ENCODE measurements at places on chromosomes 16 and 17. TPM values are rescaled to one million over a fixed set of nuclear protein-coding genes. Genes with fewer than 3 reads are reported as not detected.

GRCh38 chr16:30658731-30659506 lies 688 bp downstream of the FBRS start:
- DNase-seq = peak; percentile 95

GRCh38 chr16:4411684-4412083 lies 4.7 kb downstream of the CORO7 start:
- no peak for DNase-seq

- no peak for DNase-seq
Observed at GRCh38 chr16:10880594-10881452, 3.8 kb downstream of the CIITA start.

The SLC9A5 gene
- polyA plus RNA-seq = 3.5 TPM

DNA sequence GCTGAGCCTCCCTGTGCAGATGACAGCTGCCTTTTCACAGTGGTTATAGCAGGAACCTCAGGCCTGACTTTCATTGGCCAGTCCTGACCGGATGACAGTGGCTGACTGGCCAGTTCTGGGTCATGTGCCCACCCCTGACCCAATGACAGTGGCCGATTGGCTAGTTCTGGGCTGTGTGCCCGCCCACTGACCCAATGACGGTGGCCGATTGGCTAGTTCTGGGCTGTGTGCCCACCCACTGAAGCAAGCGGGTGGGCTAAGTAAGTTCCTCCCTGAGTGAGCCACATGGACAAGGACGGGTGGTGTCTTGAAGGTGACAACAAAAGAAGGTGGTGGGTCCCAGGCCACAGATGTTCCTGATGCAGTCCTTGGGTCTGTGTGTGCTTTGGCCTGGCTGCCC lies 9.5 kb downstream of the DEF8 start:
- DNase-seq = no peak

The LRRC3C gene
- polyA plus RNA-seq = not detected

GRCh38 chr17:56779322-56779721 lies 54.4 kb downstream of the C17orf67 start:
- no peak for DNase-seq

DNA sequence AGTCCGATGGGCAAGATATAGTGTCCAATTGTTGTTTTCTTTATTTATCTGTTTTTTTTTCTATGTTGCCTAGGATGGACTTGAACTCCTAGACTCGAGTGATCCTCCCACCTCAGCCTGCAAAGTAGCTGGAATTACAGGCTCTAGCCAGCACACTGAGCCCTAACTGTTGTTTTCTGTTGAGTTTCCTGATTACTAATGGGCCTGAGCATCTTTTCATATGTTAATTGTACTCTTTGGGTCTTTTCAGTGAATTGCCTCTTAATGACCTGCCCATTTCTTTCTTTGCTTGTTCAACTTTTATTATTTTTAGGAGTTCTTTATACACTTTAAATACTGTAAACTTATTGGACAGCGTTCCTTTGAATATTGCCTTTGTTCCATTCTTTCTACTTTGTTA lies 213.0 kb downstream of the HS3ST3B1 start:
- no peak for DNase-seq

DNA sequence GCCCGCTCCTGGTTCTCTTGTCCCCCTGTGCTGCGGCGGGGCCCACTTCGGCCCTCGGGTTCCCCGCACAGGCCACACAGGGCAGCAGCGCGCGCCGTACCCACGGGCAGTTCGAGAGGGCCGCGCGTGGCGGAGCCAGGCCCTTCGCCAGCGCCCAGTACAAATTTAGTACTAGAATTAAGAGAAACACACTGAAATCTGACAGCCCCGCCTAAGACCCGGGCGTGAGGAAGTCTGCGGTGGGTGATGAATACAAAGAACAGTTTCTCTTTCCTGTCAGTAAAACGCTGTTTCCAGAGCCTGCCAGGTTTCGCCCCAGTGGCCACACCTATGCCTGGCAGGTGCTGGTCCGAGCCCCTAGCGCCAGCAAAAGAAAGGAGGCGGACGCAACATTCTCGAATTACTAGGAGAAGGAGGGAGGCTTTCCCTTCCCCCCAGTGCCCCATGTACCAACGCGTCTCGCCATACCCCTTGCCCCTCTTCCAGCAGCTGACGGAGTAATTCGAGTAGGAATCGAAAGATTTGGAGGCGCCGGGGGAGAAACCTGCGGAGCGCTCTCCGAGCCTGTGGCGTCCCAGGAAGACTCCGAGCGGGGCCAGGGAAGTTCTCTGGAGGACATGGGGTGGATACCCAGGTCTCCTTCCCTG lies 591 bp upstream of the SLFN5 start:
- peak; percentile 52 for DNase-seq

- no peak for DNase-seq
Observed at GRCh38 chr17:11885051-11885450, 112.2 kb downstream of the ZNF18 start.

The LITAFD gene
- polyA plus RNA-seq = not detected

All from right renal pelvis (tissue), 4 donors.